CD4-positive, alpha-beta T cell treated with Interleukin-1 beta for 1 hour (primary cell): ENCODE measurements at places on chromosomes 4 and X.
A peak's percentile ranks its signal among the peaks of the same experiment; 100 is the strongest.

- DNase-seq, result no peak
Measured at GRCh38 chrX:41716222-41716621, 7.8 kb upstream of the GPR82 start.

DNA sequence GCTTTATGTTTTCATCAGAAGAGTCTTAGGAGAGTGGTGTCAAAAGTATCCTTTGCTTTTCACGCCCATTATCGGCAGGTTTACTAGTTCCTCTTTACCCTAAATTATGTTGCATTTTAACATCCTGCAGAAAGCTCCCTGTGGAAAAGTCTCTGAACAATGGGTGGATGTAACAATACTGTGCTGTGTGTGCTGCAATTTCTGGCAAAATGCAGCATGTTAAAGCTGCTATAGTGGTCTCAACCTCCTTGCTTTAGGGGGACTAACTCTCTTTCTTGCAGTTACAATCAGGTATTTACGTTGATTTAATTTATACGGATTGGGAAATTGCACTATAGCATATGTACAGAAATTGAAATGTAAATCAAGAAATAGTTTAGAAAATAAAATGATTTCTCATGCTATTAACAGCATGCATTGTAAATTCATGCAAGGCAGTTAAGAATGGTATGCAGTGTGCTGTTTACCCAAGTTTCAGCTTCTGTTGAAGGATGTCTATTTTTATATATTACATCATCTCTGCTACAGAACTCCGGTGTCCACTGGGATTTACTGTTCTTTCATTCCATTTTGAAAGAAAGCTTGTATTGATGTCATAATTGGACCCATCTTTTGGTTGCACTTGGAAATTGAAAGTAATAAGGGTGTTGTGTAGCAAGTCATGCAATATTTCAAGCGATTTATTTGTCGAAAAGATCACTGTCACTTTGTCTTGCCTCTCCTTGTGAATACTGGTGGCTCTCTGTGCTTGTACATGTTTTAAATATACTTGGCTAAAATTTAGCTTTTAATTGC, 145.7 kb downstream of the RAPGEF2 start:
- no peak for DNase-seq

DNA sequence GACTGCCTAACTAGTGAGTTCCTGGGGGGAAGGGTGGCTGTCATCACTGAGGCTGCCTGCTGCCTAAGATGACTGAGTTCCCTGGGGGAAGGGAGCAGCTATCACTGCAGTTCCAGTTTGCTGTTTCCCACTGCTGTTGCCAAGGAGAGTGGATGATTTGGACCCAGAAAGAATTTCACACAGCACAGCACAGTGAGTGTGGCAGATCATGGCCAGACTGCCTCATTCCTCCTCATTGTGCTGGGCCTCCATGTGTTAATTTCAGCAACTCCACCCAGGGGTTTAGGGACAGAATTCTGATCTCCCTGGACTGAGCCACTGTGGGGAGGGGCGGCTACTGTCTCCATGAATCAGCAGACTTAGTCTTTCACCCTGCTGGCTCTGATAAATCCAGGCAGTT, 125.0 kb downstream of the TEX13C start:
- no peak for DNase-seq

- DNase-seq, result no peak
Measured at GRCh38 chr4:98626350-98626749, 32.1 kb downstream of the TSPAN5 start.

DNA sequence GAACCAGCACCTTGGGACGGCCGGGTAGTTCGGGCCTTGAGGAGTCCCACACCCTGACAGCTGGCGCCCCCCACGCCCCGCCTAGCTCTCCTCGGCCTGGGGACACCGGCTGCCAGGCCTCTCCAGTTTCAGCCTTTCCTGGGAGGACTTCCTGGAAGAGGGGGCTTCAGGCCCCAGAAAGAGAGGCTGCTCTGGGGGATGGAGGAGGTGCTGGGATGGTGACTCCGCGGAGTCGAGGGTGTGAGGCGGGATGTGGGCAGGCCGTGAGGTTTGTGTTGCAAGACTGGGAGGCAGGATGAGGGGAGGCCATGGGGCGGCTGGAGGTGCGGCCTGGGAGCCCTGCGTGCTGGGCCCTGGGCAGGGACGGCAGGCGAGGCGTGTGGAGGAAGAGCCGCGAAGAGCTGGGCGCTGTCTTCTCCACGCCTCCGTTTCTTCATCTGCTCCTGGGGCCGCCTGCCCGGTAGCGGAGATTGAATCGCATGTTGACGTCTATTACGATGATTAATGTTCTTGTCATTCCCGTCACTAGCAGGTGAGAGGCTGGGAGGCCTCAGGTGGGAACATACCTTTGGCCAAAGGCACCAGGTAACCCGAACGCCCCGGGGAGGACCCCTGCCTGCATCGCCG, 918 bp upstream of the FGFRL1 start:
- peak; percentile 72 for DNase-seq

- DNase-seq, result no peak
Measured at GRCh38 chrX:7242613-7243012, 94.7 kb upstream of the PUDP start.

GRCh38 chrX:71859637-71860036, 51.0 kb upstream of the NHSL2 start:
- DNase-seq, result peak; percentile 46

DNA sequence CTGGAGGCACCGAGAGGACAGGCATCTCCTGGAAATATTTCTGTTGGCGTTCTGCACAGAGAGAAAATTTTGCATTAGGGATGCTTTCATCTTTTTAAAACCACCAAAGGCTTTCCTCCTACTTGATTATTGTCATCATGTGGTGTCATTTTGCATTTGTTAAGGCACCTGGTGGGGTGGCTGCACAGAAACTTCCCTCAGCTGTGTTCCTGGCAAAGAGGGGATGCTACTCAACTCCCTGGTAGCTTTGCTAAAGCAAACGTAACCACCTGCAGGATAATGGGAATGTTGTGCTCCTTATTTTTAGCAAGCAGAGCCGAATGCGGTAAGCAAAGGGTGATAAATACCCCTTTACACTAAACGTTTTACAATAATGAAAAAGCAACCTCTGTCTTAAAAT, 229.8 kb downstream of the STIM2 start:
- no peak for DNase-seq

DNA sequence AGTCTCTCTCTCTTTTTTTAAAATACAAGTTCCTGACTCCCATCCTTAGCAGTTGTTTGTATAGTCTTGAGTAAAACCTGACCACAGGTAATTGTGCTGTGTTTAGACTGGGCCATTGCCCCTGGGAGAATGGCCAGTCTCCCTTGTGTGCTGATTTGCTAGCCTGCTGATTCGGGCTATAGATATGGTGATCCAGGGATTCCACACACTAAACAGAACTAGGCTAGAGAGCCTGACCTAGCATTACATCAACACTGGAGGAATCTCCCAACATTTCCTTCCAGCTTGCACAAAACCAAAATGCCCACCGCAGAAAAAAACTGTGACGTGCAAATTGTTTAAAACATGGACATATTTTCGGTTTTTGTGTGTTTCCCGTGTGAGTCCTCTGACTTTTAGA, 5.1 kb downstream of the UPRT start:
- DNase-seq, result no peak

DNA sequence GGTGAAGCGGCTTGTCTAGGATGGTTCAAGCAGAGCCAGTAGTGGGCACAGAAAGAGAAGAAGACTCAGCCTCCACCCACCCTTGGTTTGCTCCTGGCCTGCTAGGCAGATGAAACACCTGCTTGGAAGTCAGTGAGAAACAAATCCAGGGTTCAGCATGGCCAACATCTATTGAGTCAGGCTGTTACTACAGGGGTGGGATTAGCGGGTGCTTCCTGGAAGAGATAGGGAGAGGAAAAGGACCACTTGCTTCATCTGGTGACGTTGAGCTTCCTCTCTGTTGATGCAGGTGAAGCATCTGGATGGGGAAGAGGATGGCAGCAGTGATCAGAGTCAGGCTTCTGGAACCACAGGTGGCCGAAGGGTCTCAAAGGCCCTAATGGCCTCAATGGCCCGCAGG, 3.0 kb downstream of the MAGED2 start:
- DNase-seq, result no peak

GRCh38 chr4:37279894-37280592, 35.5 kb downstream of the NWD2 start:
- DNase-seq, result no peak

- DNase-seq, result no peak
Measured at GRCh38 chrX:34849371-34849770, 93.2 kb upstream of the FAM47B start.

GRCh38 chr4:138216272-138216867, 25.8 kb downstream of the SLC7A11 start:
- no peak for DNase-seq

GRCh38 chr4:52574036-52574435, 85.1 kb downstream of the USP46 start:
- DNase-seq, result no peak

- no peak for DNase-seq
Measured at GRCh38 chr4:106365613-106366012, 3.0 kb downstream of the GIMD1 start.

DNA sequence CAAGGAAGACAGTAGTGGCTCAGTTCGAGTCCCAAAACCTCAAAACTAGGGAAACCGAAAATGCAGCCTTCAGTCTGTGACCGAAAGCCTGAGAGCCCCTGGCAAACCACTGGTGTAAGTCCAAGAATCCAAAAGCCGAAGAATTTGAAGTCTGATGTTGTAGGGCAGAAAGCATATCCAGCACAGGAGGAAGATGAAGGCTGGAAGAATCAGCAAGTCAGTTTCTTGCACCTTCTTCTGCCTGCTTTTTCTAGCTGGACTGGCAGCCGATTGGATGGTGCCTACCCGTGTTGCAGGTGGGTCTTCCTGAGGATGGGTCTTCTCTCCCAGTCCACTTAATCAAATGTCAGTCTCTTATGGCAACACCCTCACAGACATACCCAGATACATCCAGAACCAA, 95.0 kb downstream of the STK32B start:
- DNase-seq, result no peak

- DNase-seq, result no peak
Measured at GRCh38 chrX:45749375-45749774, 548.7 kb upstream of the DIPK2B start.

DNA sequence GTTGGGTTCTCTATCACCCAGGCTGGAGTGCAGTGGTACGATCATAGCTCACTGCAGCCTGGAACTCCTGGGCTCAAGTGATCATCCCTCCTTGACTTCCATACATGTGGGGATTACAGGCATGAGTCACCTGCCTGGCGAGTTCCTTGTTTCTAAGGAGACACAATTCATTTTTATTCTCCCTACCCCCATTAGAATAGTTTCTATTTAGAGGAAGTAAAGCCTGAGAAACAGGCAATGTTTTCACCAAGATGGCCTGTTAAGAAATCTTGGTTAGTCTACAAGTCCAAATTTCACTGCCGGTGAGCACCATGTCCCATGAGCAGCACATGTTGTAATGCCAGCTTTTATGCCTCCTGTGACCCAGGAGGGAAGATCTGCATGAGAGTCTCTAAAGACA, 5.7 kb downstream of the CYBB start:
- DNase-seq, result peak; percentile 53

DNA sequence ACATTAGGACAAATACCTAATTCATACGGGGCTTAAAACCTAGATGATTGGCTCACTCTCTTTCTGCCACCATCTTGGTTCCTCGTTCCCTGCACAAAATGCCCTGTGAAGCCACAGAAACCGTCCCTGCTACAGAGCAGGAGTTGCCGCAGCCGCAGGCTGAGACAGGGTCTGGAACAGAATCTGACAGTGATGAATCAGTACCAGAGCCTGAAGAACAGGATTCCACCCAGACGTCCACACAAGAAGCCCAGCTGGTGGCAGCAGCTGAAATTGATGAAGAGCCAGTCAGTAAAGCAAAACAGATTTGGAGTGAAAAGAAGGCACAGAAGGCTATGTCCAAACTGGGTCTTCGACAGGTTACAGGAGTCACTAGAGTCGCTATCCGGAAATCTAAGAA, 34.3 kb downstream of the TRIM61 start:
- no peak for DNase-seq

DNA sequence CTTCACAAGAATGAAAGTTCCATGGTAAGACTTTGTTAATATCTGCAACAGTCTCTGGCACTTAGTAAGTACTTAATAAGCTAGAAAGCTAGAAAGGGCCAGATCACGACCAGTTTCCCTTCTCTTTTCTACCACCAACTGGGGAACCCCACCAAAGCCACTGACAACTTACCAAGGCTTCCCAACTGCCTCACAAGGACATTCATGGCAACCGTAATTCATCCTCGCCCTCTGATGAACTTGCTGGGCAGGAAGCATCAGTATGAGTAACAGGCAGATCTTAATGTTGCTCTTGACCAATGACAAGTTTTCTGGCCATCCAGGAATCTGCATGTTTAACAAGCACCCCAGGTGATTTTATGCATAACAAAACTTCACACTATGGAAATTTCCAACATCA, 23.2 kb upstream of the ZCCHC13 start:
- no peak for DNase-seq

DNA sequence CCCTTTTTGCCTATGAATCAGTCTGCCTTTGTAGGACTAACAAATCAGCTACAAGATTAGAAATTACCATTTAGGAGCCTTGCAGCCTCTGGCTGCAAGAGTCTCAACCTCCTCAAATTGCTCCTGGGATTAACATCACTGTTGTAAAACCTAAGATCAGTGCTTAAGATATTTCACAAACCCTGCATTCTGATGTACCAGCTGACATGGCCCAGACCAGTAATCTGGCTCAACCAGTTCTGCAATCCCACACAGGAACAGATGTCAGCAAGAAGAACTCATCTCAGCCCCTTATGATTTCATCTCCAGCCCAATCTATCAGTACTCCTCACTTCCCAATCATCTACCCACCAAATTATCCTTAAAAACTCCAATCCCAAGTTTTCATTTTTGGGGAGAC, 32.5 kb upstream of the AADAT start:
- DNase-seq, result no peak
